ENCODE measurements at places on chromosomes 5 and 9. TPM values are rescaled to one million over a fixed set of nuclear protein-coding genes. Genes with fewer than 3 reads are reported as not detected.

Gene NTNG2
- 2.2 TPM for total RNA-seq

Gene PCDHGB1
- total RNA-seq: 3.0 TPM

Gene IFNB1
- not detected for total RNA-seq

Gene HSD17B3
- not detected for total RNA-seq

Gene TMEM174
- not detected for total RNA-seq

Gene C5
- total RNA-seq: 8.1 TPM

Gene IFNA2
- total RNA-seq: not detected

Gene DMRT3
- not detected for total RNA-seq

Gene RLN2
- total RNA-seq: 0.55 TPM

Gene SLC2A6
- 19.6 TPM for total RNA-seq

Gene RGS7BP
- 7.5 TPM for total RNA-seq

Gene IL7R
- 34.9 TPM for total RNA-seq

Gene CORO2A
- 38.8 TPM for total RNA-seq

Gene SEMA6A
- 37.8 TPM for total RNA-seq

Gene MSMP
- total RNA-seq: not detected

Gene EGFLAM
- 3.7 TPM for total RNA-seq

Gene MYMK
- not detected for total RNA-seq

Gene GABRA1
- total RNA-seq: not detected
